ENCODE measurements at places on chromosomes 1 and 21. TPM values are rescaled to one million over a fixed set of nuclear protein-coding genes. Genes with fewer than 3 reads are reported as not detected.

GRCh38 chr1:170241266-170241851 is 95.6 kb downstream of the NTMT2 start:
- no peak for DNase-seq

GRCh38 chr1:55150880-55151588 is 64.1 kb downstream of the USP24 start:
- DNase-seq: peak; percentile 18

- DNase-seq: no peak
Measured at GRCh38 chr1:48674641-48675040, 102.0 kb downstream of the BEND5 start.

DNA sequence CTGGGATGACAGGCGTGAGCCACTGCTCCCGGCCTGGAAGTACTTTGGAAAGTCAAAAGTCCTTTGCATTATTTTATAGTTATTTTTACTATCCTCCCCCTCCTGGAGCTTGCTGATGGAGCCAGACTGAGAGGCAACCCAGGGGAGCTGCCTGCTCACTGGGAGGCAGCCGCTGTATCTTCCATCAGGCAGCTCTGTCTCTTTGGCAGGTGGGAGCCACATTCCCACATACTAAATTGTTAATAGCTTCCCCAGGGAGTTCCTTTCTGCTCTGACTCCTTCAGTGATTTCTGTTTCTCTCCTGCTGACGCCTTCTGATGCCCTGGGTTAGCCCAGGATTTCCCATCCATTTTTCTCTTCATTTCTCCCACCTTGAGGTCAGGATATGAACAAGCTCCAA is 4.9 kb upstream of the OPRD1 start:
- no peak for DNase-seq

GRCh38 chr1:221795380-221795779 is 53.5 kb upstream of the DUSP10 start:
- DNase-seq: no peak

DNA sequence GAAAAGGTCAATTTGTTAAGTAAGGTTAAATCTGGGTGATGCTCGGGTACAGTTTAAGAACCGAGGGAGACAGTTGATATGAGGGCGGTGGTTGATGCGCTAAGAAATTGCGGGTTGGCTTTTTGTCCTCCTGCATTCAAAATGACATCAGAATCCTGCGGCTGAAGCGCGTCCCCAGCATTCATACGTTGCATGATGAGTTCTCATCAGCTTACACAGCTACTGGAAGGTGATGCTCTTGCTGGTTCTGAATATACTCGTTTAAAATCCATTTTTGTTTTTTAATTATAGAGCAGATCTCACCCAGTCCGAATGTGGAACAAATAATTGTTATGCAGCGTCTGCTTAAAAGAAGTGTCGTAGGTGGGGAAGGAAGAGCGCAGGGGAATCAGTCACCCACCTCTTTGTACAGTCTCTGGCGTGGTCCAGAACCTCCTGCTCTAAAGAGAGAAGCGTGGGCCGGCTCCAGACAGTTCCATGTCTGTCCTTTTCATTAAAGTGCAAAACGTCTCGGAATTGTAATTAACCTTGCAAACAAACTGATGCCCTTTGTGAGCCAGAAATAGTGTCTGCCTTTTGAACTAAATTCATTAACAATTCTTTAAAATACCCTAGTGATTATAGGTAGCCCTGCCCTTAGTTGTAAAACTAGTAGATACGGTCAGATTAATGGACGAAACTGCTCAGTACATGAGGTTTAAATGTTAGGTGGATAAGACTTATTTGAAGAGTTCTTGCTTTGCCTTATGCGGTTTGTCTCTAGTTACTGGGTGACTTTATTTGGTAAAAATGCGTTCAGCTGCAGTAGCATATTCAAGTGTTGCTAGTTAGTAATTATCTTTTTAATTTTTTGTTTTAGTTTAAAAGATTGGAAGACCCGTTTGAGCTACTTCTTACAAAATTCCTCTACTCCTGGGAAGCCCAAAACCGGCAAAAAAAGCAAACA is 741 bp downstream of the RGS2 start:
- DNase-seq: no peak

DNA sequence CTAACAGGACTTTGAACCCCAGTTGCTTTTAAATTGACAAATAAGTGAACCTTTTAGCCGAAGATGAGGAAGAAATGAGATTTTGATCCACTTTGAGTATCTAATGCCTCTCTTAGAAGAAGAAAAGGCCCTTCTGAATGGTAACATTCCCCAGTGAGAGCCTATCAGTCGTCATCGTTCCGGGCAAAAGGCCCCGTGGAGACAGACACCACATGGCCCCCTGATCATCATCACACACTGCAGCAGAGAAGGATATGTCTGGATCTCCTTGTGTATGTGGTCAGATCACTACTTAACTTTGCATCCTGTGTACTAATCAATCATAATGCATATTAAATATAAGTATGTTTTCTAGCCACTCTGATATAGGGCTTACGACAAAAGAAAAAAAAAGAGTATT is 87.3 kb upstream of the SMYD2 start:
- no peak for DNase-seq

GRCh38 chr1:198519639-198520501 is 20.6 kb downstream of the ATP6V1G3 start:
- DNase-seq: no peak

GRCh38 chr21:45016406-45017038 is 57.9 kb upstream of the ADARB1 start:
- DNase-seq: no peak

GRCh38 chr1:245488346-245489129 is 333.8 kb downstream of the KIF26B start:
- DNase-seq: no peak

GRCh38 chr1:27630859-27631491 is 4.0 kb downstream of the FGR start:
- peak; percentile 36 for DNase-seq

DNA sequence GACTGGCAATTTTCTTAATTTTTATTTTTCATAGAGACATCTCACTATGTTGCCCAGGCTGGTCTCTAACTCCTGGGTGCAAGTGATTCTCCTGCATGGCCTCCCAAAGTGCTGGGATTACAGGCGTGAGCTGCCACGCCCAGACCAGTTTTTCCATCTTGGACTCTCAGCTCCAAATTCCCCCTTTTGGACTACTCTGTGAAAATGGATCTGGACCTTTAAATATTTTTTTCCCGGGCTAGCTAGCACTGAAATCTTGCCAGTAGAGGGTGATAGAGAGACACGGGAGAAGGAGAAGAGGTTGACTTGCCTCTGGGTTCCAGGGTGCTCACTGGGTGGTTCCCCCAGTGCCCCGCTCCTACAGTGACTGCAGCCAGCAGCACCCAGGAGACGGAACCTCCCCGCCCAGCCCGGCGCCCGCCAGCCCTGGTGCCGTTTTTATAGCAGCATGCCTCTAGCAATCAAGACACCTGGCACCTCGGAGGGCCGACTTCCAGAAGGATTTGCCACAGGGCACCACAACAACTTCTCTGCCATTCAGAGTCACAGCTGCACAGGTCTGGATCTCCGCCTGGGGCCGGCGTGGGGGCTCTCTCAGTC is 34.7 kb upstream of the SCCPDH start:
- peak; percentile 43 for DNase-seq

DNA sequence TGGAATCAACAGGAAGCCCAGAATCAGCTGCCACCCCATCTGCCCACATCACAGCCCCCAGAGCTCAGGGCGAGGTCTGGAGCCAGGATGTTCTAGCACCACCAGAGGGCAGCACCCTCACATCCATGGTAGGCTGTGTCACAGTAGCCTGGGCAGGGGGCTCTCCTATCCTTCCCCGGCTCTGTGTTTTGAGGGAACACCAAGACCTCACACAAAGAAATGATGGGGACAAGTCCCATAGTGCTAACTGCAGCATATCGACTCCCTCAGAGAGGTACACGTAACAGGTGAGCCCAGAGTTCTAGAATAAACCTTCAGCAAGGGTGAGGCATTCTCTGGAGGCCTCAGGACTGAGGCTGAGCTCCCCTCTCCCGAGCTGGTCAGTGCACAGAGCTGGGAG is 2.3 kb upstream of the KCNC4 start:
- peak; percentile 71 for DNase-seq

DNA sequence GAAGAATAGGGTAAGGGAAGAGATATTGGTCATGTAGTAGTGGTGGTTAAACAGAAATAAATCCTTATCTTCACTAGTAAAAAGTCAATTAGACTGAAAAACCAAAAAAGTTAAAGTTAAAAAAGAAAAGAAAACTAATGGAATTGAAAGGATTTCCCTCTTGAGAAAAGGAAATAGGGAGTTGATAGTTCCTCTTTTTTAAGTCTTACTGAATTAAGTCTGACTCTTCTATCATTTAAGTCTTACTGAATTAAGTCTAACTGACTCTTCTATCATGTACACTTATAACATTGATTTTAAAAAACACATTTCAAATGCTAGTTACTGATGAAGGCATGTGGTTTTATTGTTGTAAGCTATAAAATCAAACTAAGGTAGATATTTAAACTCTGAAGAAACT is 49.5 kb upstream of the TENT5C start:
- no peak for DNase-seq

GRCh38 chr1:152038871-152039270 is 2.1 kb upstream of the S100A11 start:
- no peak for DNase-seq

- DNase-seq: no peak
Measured at GRCh38 chr21:46006547-46007491, 25.2 kb downstream of the COL6A1 start.

GRCh38 chr1:7621334-7622219 is 149.5 kb upstream of the VAMP3 start:
- no peak for DNase-seq

DNA sequence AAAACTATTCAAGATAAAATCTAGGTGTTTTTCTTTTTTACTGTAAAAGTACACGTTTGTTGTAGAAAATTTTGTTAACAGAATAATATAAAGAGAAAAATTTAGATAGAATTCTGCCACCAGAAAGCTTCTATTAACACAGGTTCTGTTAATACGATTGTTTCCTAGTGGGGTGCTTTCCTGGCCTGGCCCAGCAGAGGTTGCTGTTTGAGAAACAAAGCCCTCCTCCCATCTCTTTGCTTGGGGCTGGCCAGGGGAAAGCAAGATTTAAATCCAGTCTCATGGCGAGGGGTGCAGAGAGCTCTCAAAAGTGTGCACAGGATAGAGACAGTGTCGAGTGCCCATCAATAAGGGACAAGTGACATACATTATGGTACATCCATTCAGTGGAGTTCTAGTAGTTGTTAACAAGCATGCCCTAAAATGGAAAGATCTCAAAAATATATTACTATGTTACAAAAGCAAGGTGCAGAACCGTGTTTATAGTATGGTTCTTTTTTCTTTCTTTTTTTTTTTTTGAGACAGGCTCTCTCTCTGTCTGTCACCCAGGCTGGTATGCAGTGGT is 14.6 kb upstream of the ACBD3 start:
- no peak for DNase-seq

GRCh38 chr1:31570228-31570627 is 6.1 kb upstream of the TINAGL1 start:
- DNase-seq: no peak

DNA sequence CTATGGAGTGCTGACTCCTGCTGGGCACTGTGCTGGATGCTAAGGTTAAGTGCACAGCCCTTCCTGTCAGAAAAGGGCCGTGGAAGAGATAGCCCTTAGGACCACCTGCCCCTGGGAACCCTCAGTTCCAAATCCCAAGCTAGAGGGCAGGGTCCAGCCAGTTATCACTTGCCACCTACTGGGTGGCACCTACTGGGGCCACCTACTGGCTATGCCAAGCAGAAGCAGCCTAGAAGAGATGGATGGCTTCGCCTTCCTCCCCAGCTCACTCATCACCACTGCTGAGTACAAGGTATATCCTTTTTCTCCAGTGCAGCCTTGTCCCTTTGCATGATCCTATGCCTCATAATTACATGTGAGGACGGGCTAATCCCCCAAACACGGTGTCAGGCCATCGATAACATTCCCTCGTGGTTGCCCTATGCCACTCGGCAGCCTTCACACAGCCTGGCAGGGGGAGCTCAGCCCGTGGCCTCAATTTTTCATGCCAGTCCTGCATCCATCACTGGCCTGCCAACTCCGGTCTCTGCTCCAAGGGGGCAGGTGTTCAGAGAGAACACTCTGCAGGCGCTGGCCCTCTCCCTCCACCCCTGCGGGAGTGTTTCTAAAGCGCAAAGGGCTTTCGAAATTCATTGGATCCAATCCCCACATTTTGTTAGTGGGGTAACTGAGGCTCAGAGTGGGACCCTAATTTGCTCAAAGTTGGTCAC is 49.0 kb downstream of the SYT2 start:
- no peak for DNase-seq

- no peak for DNase-seq
Measured at GRCh38 chr1:171286032-171286705, 27.8 kb upstream of the FMO4 start.

DNA sequence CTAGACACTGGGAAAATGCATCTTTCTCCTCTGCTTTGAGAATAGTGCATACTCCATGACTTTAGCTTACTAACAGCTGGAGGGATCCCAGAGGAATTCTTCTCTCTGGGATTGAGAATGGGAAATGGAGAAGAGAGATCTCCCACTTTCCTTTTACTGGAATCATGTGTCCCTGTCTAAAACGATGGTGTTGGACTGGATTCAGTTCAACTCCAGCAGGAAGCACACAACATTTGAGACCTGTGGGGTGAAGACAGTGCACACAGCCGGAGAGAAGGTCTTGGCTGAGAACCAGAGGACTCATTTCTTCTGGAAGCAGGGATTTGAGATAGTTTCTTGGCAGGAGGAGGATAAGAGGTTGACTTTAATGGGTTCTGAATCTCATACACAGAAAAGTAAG is 58.7 kb downstream of the TRABD2B start:
- no peak for DNase-seq

DNA sequence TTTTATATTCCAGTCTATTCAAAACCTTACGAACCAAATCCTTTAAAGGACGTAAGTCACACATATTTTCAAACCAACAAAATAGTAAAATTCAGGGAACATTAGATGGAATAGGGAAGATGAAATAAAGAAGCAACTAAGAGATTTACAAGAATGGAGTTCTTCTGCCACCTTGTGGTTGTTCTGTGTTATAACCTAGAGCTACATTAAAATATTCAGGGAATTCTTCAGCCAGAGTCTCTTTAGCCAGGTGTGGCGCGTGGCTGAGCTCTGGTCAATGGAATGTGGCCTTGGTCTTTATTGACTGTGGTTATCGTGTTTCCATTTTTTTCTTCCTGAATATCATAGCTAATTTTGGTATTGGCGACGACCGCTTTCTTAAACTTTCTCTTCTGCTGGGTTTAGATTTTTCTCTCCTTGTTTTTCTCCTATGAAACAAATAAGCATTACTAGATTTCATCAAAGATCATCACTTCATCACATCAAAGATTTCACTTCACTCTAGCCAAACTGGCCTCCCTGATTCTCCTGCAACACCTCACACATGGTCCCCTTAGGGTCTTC is 221.3 kb downstream of the MRPL39 start:
- peak; percentile 21 for DNase-seq

- no peak for DNase-seq
Measured at GRCh38 chr1:165958306-165958705, 130.9 kb downstream of the UCK2 start.

Gene S100A11
- 23.2 TPM for polyA plus RNA-seq

Gene CFAP57
- polyA plus RNA-seq: 1.0 TPM

Gene CLIC6
- not detected for polyA plus RNA-seq

Gene PLA2G2D
- polyA plus RNA-seq: 4.8 TPM

Gene ST6GALNAC5
- not detected for polyA plus RNA-seq
